Lower lobe of right lung (tissue), 2 donors: ENCODE measurements at places on chromosomes 5 and 9. TPM values are rescaled to one million over a fixed set of nuclear protein-coding genes. Genes with fewer than 3 reads are reported as not detected.

DNA sequence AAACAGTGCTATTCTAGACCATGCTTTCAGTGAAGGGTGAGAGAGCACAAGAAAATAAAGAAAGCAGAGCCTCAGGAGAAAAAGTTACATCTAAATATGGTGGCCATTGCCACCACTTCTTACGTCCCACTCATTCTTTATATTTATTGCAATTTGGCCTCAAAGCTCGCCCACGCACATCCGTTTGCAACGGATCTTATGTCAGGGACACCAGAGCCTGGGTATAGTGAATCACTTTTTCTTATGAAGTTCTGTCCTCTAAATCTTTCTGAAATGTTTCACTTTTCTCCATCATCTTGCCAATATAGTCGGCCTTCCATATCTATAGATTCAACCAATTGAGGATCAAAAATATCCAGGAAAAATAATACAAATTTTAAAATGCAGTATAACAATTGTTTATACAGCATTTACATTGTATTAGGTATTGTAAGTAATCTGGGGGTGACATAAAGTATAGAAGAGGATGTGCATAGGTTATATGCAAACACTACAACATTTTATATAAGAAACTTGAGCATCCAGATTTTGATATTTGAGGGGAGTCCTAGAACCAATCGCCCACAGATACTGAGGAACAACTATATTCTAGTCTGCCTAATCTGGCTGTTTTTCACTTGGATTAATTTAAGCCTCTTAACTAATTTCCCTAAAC, 35.2 kb downstream of the GOLPH3 start:
- peaks cover 4% of the 10 kb centered on the region for H3K4me1 ChIP-seq
- H3K4me3 ChIP-seq = no peak overlapping the region
- DNase-seq = peak; percentile 69
- H3K27ac ChIP-seq = no peak overlapping the region
- H3K36me3 ChIP-seq = peaks cover 37% of the 10 kb centered on the region
- no peaks in the 10 kb centered on the region for H3K27me3 ChIP-seq

GRCh38 chr5:57313716-57314115, 139.9 kb downstream of the GPBP1 start:
- no peak for DNase-seq

Gene EIF4E1B
- total RNA-seq = not detected

- no peaks in the 10 kb centered on the region for H3K4me1 ChIP-seq
- DNase-seq = no peak
- H3K27ac ChIP-seq = no peak overlapping the region
- H3K4me3 ChIP-seq = no peak overlapping the region
- H3K36me3 ChIP-seq = no peaks in the 10 kb centered on the region
Measured at GRCh38 chr5:54820346-54821134, 164.9 kb downstream of the ESM1 start.

Gene ENTPD2
- 0.62 TPM for total RNA-seq

Gene GBGT1
- 38.5 TPM for total RNA-seq
